ENCODE measurements at places on chromosomes 12 and 14.

- DNase-seq: no peak
These were observed 133.6 kb upstream of the DNM1L start for GRCh38 chr12:32545413-32545980.

GRCh38 chr12:25718081-25718731 lies 165.1 kb upstream of the LMNTD1 start:
- DNase-seq: no peak

- no peak for DNase-seq
These were observed 436.7 kb downstream of the DAD1 start for GRCh38 chr14:22152161-22152870.

- peak; percentile 6 for DNase-seq
These were observed 107.9 kb downstream of the MYRFL start for GRCh38 chr12:69932676-69933552.

- no peak for DNase-seq
These were observed 841.5 kb downstream of the SLC16A7 start for GRCh38 chr12:60437297-60437696.

GRCh38 chr14:94439453-94440057 lies 13.0 kb downstream of the SERPINA11 start:
- DNase-seq: no peak

- DNase-seq: peak; percentile 35
These were observed 2.1 kb downstream of the WASHC4 start for GRCh38 chr12:105109465-105110212.

- DNase-seq: peak; percentile 66
These were observed at the start of gene SH2B3 for GRCh38 chr12:111405859-111406473. SH2B3 (plus strand) TSS chr12:111405923; CDS start chr12:111418146, 12,223 bp downstream.

DNA sequence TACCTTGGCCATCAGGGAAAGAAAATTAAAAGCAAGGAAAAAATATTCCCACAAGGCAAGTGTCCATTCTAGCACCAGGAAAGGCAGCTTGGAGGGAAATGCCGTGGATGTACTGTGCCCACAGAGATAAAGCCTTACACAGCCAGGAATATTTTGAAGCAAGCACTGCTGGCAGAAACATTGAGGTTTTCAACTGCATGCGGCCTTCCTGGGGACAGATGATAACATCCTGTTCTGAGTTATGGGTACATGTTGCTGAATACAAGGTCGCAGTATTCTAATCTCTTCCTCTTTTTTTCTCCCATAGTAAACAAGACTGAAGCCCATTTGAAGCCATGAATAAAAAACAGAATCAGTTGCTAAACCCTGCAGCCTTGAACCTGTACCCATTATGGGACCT lies 197.1 kb downstream of the BTG1 start:
- DNase-seq: no peak

- no peak for DNase-seq
These were observed 46.2 kb upstream of the GSC start for GRCh38 chr14:94816113-94816512.

All from right kidney (tissue), 9 donors.